Hepatocyte (in vitro differentiated cells): ENCODE measurements at places on chromosomes 16 and 17. TPM values are rescaled to one million over a fixed set of nuclear protein-coding genes. Genes with fewer than 3 reads are reported as not detected.

SLC38A8 gene
- not detected in 2 replicates for total RNA-seq

PRSS27 gene
- total RNA-seq = 1.4 and 4.3 TPM in 2 replicates

HSD11B2 gene
- 0.93 and 1.6 TPM in 2 replicates for total RNA-seq

SERPINF2 gene
- 127 and 140 TPM in 2 replicates for total RNA-seq

HCRT gene
- total RNA-seq = not detected in 2 replicates

SPNS1 gene
- 36.6 and 42.8 TPM in 2 replicates for total RNA-seq

SCNN1B gene
- total RNA-seq = 0.23 and 0.24 TPM in 2 replicates

DRC7 gene
- 0.27 TPM in 1 of 2 replicates, not detected in the other for total RNA-seq

ABCC3 gene
- total RNA-seq = 12.6 and 18.1 TPM in 2 replicates

ITPRIPL2 gene
- 16.3 and 20.1 TPM in 2 replicates for total RNA-seq

FOXJ1 gene
- 1.6 and 1.9 TPM in 2 replicates for total RNA-seq

SLC6A4 gene
- total RNA-seq = 2.0 and 3.8 TPM in 2 replicates

GRCh38 chr17:2398655-2399571 is 1.9 kb downstream of the MNT start:
- DNase-seq = peak; percentile 94

- DNase-seq = no peak
Observed at GRCh38 chr17:70871180-70871818, 702.0 kb downstream of the KCNJ2 start.

DNA sequence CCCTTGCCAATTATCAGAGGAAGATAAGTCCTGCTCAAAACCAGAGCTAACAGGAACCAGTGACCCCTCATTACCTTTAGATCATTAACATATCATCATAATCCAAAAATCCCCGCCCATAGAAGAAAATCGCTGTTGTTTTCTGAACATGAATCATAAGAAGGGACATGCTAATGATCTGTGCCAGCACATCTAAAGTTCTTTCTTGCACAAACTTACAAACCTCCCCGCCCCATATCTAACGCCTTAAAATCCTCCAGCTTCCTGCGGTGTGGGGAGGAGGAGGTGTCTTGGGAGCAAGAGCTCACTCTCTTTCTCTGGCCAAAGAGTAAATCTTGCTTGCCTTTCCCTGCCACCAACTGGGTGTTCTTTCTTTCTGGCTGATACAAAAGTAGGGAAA is 78.3 kb downstream of the IRX3 start:
- DNase-seq = no peak

- DNase-seq = peak; percentile 86
Observed at GRCh38 chr17:78883089-78883532, 19.9 kb downstream of the CEP295NL start.

- DNase-seq = no peak
Observed at GRCh38 chr17:51995797-51996403, 162.6 kb downstream of the CA10 start.

- DNase-seq = no peak
Observed at GRCh38 chr17:73208139-73208827, 15.4 kb downstream of the COG1 start.

DNA sequence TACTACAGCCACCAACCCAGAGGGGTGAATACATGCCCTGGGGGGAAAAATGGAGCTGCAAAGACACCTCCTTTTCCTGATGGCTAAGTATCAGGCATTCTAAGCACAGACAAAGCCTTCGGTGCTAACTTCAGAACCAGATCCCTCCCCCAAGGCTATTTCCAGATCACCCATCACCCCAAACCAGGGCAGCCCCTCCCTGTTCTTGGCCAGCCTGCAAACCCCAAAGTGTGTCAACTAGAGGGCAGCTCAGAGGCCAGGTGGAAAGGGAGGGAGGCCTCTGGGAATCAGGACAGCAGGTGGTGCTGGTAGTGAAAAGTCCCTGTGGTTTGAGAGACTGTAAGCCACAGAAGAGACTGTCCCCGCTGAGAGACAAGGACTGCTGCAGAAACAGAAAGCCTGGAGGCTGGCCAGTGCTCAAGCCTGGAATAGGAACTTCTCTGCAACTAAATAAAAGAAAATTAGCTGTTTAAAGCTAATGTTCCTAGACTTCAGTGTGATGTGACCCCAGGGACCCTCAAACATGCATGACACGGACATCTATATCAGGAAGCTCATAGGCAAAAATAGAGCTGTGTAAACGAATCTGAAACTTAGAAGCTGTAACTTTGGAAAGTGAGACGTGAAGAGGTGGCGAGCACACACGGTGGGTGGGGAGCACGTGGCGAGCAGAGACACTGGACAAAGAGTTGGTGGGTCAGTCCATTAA is 9.1 kb downstream of the TUBG1 start:
- DNase-seq = peak; percentile 64

DNA sequence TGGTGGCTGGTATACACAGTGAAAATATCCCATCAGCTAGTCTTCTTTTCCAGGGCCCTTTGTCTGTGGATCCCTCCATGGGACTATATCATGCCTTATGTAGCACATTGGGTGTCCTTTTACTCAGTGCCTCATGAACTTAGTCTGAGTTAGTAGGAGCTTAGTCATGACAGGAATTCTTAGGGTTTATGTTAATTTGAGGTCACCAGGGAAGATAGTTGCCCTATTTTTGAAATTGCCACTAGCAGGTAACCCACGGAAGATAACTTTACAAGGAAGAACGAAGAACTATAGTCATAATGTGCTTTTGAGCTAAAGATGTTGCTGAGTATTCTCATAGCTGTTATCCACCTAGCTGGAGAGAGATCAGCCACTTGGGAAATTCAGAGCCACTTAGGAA is 14.8 kb upstream of the PLK1 start:
- no peak for DNase-seq

DNA sequence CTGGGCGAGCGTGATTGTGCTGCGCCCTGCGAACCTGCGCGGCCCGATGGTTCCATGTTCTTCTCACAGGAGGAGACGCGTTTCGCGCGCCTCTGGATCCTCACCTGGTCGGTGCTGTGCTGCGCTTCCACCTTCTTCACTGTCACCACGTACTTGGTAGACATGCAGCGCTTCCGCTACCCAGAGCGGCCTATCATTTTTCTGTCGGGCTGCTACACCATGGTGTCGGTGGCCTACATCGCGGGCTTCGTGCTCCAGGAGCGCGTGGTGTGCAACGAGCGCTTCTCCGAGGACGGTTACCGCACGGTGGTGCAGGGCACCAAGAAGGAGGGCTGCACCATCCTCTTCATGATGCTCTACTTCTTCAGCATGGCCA is 1.0 kb downstream of the FZD2 start:
- no peak for DNase-seq

DNA sequence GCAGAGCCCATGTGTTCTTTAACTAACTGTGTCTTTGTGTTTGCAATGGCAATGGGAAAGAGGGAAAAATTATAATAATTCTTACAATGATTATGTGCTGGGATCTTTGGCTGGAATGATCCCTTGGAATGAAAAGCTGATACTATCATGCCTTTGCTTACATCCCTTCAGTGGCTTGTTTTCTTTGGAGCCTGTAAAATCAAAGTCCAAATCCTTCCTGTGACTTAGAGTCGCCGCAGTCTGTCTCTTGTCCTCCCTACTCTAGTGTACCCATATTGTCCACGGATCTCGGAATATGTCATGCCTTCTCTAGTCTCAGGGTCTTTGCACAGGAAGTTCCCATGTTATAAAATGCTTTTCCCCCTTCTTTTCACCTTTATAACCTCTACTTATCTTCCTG is 111.7 kb upstream of the MAF start:
- peak; percentile 43 for DNase-seq

DNA sequence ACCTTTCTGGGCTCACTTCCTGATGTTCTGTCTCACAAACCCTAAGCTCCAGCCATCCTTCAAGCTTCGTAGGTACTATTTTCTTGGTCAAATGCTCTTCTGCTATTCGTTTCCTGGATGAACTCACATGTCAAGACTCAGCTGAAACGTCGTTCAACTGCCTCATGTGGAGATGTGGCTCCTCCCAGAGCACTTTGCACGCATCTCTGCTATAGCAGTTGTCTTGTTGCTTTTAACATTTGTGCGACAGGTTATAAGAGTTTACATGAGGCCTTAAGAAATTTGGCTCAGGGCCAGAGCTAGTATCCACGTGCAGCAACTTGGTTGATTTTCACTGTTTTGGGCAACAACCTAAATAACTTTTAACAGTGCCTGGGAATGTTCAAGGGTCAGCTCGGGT is 2.8 kb upstream of the KRT40 start:
- DNase-seq = no peak

GRCh38 chr17:21239680-21240368 is 13.4 kb downstream of the NATD1 start:
- DNase-seq = no peak

GRCh38 chr17:38427160-38427949 is 909 bp upstream of the ARHGAP23 start:
- DNase-seq = no peak

GRCh38 chr16:23902034-23902747 is 66.4 kb downstream of the PRKCB start:
- no peak for DNase-seq

GRCh38 chr17:50462446-50462845 is 6.2 kb downstream of the CHAD start:
- DNase-seq = no peak

DNA sequence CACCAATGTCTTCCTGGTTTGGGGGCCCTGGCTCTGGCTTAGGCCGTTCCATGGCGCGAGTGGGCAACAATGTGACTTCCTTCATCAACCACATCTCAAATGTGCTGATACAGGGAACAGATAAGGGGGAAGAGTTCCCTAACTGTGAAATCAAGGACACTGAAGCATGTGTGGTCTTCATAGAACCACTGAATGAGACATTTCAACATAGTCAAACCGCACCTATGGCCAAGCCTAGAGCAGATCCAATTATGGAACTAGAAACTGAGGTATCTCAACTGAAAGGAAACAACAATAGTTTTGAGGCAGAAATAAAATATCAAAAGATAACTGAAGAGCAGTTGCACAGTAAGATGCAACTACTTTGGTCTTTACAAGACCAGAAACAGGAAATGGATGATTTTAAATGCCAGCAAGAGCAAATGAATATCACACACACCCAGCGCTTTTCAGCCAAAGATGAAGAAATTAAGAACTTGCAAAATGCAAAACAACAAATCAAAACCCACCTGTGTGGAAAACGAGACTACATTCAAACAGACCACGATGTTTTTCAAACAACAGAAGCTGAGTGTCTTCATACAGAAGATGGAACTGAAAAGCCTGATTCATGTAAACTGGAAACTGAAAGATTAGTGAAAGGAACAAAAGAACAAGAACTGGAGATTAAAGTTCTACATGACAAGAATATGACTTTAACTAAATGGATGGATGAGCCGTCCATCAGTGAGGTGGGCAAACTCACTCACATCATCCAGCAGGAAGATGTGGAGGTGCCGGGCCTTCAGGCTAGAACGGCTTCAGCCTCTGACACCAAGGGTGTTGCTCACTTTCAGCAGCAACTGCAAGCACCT is 18.1 kb upstream of the LCMT1 start:
- DNase-seq = no peak

GRCh38 chr16:52076801-52077201 is 470.1 kb downstream of the TOX3 start:
- DNase-seq = no peak

- DNase-seq = no peak
Observed at GRCh38 chr17:72515291-72516065, 394.7 kb downstream of the SOX9 start.

- DNase-seq = peak; percentile 88
Observed at GRCh38 chr16:89395150-89396142, 94.9 kb downstream of the ANKRD11 start.

- DNase-seq = no peak
Observed at GRCh38 chr17:74691151-74691550, 21.6 kb downstream of the CD300LF start.

DNA sequence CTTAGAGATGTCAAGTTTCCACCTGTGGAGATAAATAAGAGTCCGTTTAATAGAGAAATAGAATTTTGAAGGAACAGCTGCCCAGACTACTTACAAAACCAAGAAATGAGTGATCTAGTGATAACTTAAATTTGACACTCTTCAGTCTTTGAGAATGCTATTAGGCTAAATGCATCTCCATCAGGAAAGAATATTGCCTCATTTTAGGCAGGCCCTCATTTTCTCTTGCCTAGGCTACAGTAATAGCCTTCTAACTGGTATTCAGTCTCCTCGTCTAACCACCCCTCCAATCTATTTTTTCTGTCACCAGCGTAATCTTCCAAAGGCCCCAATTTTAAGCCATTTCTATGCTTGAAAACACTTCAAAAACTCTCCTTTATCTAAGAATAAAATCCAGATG is 537.8 kb upstream of the CA10 start:
- no peak for DNase-seq

- peak; percentile 4 for DNase-seq
Observed at GRCh38 chr17:5536866-5537650, 47.3 kb downstream of the NLRP1 start.

DNA sequence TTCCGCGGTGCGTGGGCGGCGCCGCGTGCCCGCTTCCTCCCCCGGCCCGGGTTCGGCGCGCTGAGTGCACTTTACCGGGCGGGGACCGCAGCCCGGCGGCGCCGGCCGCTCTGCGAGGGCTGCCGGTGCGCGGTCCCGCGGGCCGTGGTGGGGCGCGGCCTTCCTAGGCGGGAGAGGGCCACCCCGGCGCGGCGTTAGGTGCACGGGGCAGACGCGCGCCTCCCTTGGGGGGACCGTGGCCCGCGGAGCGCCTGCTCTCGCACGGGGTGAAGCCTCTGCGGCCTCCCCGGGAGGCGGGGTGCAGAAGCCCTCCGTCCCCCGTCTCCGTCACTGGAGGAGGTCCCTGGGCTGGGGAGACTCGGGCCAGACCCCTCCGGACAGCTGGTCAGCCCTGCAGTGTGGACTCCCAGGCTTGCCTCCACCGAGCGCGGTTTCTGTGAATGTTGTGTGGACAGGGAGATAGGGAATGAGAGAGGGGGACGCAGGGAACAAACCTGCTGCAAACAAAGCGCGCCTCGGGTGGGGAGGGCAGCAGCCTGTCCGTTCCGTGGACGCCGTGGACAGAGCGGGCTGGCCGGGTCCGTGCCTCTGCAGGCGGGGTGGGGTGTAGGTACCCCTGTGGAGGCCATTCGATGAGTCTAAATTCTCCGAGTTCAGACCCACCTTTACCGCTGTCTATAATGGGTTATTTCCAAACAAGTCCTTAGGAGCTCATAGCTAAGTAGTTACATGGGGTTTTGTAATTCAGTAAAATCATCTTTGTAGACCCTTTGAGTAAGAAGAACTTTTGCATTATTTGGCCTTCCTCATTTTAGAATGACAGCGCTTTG is 721 bp downstream of the TBCD start:
- DNase-seq = no peak
